ENCODE measurements at places on chromosomes 5 and 9.

- no peak for DNase-seq
Measured at GRCh38 chr9:17942498-17942897, 363.6 kb downstream of the SH3GL2 start.

GRCh38 chr9:76926324-76926741 is 20.4 kb upstream of the PRUNE2 start:
- no peak for DNase-seq

- no peak for DNase-seq
Measured at GRCh38 chr5:151168602-151169344, 11.2 kb upstream of the ANXA6 start.

DNA sequence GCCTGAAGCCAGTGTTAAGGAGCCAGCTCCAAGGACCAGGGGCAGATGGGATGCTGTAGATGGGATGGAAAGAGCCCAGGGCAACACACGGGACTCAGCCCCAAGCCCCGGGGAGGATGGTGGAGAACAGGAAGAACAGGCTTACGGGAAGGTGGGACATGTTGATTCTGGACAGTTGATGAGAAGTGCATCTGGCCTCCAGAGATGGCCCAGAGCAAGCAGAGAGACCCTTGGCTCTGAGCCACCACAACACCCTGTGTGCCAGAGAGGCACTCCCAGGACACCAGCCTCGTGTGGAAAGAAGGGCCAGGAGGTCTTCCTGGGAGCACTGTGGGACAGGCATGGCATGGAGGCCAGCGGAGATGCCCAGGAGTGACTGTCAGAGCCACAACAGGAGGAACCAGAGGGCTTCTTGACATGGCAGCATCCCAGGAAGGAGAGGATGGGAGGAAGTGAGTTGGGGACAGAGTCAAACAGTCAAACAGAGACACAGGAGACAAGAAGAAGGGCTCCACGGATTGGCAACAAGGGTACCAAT is 156.3 kb upstream of the MVB12B start:
- DNase-seq = no peak

- DNase-seq = no peak
Measured at GRCh38 chr9:131685753-131686706, 53.8 kb downstream of the RAPGEF1 start.

DNA sequence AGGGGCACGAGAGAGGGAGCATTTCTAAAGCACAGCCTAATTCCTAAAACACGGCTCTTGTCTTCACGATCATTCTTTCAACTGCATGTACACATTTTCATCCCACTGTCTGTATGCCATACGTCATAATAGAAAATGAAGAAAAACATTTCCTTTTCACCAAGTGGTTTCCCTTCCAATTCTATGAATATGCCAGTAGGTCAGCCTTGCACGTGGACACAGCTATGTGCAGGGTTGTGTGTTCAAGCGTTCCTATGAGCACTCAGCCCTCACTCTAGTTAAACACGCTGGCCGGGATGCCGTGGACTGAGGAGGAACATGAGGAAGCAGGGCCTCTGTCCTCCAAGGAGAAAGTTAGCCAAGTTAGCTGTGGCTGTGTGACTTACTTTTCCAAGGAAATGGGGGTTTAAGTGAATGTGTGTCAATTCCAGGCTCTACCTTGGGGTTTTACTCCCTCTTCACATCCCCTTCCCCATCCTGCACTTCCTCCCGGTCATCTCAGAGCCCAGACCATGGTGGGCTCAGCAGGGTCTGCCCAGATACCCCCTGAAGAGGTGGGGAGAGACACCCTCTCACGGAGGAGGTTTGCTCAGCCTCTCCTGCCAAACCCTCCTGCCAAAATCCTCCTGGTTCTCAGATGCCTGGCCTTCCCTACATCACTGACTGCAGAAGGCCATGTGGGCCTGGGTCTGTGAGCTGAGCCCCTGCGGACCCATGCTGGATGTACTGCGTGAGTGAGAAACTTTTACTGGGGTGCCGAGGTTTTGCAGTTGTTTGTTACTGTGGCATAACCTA is 230.6 kb downstream of the FSTL4 start:
- no peak for DNase-seq

GRCh38 chr5:95238560-95239325 is 46.2 kb downstream of the MCTP1 start:
- no peak for DNase-seq

Data from stimulated activated CD4-positive, alpha-beta T cell treated with anti-CD3 and anti-CD28 coated beads, Interleukin-1b, Interleukin-23, amount 100 ng/mL, for 1 hour (primary cell).